SK-N-SH (cell line): ENCODE measurements at places on chromosomes 7 and 10. TPM values are rescaled to one million over a fixed set of nuclear protein-coding genes. Genes with fewer than 3 reads are reported as not detected.

The TFPI2 gene
- polyA plus RNA-seq, result 16.9 and 17.7 TPM in 2 replicates

The BCAP29 gene
- 29.2 and 46.2 TPM in 2 replicates for polyA plus RNA-seq

The ITIH2 gene
- polyA plus RNA-seq, result not detected in 2 replicates

The FEZF1 gene
- not detected in 2 replicates for polyA plus RNA-seq

The SGCE gene
- polyA plus RNA-seq, result 69.5 and 91.3 TPM in 2 replicates

The LDB3 gene
- polyA plus RNA-seq, result 0.48 and 0.73 TPM in 2 replicates

The PTPRE gene
- 6.2 and 11.8 TPM in 2 replicates for polyA plus RNA-seq

The CCDC172 gene
- not detected in 2 replicates for polyA plus RNA-seq

The SDK1 gene
- 0.96 and 1.2 TPM in 2 replicates for polyA plus RNA-seq

The PRKG1 gene
- polyA plus RNA-seq, result 4.1 and 4.3 TPM in 2 replicates

The RGR gene
- not detected in 2 replicates for polyA plus RNA-seq

The FAM25A gene
- not detected in 2 replicates for polyA plus RNA-seq

The AMPH gene
- 0.05 and 0.08 TPM in 2 replicates for polyA plus RNA-seq

The OR6B1 gene
- not detected in 2 replicates for polyA plus RNA-seq

The SPDYE8 gene
- polyA plus RNA-seq, result not detected in 2 replicates

The FBXL13 gene
- 1.1 and 2.0 TPM in 2 replicates for polyA plus RNA-seq

The UPF2 gene
- polyA plus RNA-seq, result 4.7 and 6.4 TPM in 2 replicates

The MOGAT3 gene
- polyA plus RNA-seq, result not detected in 2 replicates

The OR2F2 gene
- polyA plus RNA-seq, result 0.07 and 0.13 TPM in 2 replicates

The CCDC136 gene
- polyA plus RNA-seq, result 48.4 and 65.3 TPM in 2 replicates

The NPC1L1 gene
- polyA plus RNA-seq, result 0.03 TPM in 1 of 2 replicates, not detected in the other
